Heart right ventricle (tissue), 16 donors: ENCODE measurements at places on chromosomes 12 and 14. TPM values are rescaled to one million over a fixed set of nuclear protein-coding genes. Genes with fewer than 3 reads are reported as not detected.

DNA sequence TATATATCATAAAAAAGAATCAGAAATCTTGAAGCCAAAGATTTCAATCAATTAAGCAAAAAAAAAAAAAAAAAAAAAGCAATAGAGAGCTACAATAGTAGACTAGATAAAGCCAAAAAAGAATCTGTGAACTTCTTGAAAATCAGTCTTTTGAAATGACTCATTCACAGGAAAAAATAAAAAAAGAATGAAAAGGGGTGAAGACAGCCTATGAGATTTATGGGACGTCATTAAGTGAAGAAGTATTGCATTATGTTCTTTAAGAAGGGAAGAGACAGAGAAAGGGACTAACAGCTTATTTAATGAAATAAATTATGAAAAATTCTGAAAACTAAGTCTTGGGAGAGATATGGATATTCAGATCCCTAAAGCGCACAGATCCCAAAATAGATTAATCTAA is 103.8 kb downstream of the ACSS3 start:
- no peaks in the 10 kb centered on the region for H3K36me3 ChIP-seq
- no peak for DNase-seq
- H3K4me3 ChIP-seq = no peak overlapping the region
- no peaks in the 10 kb centered on the region for H3K4me1 ChIP-seq

GRCh38 chr14:24535737-24536136 is 27.7 kb upstream of the CMA1 start:
- H3K27me3 ChIP-seq = no peaks in the 10 kb centered on the region
- H3K36me3 ChIP-seq = no peaks in the 10 kb centered on the region
- H3K27ac ChIP-seq = no peak overlapping the region
- H3K4me3 ChIP-seq = no peak overlapping the region

DNA sequence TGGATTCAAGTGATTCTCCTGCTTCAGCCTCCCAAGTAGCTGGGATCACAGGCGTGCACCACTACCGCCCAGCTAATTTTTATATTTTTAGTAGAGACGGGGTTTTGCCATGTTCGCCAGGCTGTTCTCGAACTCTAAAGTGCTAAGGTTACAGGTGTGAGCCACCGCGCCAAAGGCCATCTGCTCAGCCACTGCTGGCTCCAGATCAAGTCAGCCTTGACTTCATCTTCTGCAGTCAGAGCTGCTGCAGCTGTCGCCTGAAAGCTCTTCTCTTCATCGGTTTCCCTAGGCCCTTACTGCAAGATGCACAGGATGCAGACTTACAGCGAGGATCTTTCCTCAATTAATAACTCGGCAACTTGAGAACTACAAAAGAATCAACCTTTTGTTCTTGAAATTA is 66.8 kb downstream of the CLIP1 start:
- peaks cover 12% of the 10 kb centered on the region for H3K4me1 ChIP-seq
- H3K36me3 ChIP-seq = peaks cover 23% of the 10 kb centered on the region
- H3K27ac ChIP-seq = no peak overlapping the region
- DNase-seq = no peak
- H3K27me3 ChIP-seq = no peaks in the 10 kb centered on the region

GRCh38 chr14:57987596-57988300 is 121.9 kb upstream of the SLC35F4 start:
- no peaks in the 10 kb centered on the region for H3K27me3 ChIP-seq
- no peak overlapping the region for H3K4me3 ChIP-seq
- no peak overlapping the region for H3K27ac ChIP-seq
- H3K4me1 ChIP-seq = no peaks in the 10 kb centered on the region

GRCh38 chr14:105549481-105549880 is 23.1 kb downstream of the TMEM121 start:
- H3K4me1 ChIP-seq = no peaks in the 10 kb centered on the region
- no peak overlapping the region for H3K4me3 ChIP-seq
- H3K27me3 ChIP-seq = no peaks in the 10 kb centered on the region
- H3K36me3 ChIP-seq = no peaks in the 10 kb centered on the region

DNA sequence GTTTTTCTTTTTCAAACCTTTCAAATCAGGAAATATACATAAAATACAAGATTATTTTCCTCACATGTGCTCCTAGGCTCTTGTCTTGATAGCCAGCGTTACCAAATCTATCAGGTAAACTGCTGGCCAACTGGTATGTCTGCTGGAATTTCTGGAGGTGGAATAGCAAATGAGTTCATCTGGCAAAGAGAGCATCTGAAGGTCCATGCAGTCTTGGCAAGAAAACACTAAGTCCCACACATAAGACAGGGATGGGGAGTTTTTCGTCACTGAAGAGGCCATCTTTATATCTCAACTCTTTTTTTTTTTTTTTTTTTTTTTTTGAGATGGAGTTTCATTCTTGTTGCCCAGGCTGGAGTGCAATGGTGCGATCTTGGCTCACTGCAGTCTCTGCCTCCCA is 60.1 kb downstream of the DERA start:
- H3K27ac ChIP-seq = no peak overlapping the region
- H3K36me3 ChIP-seq = peaks cover 4% of the 10 kb centered on the region
- no peak overlapping the region for H3K4me3 ChIP-seq
- H3K4me1 ChIP-seq = no peaks in the 10 kb centered on the region
- H3K27me3 ChIP-seq = no peaks in the 10 kb centered on the region

DNA sequence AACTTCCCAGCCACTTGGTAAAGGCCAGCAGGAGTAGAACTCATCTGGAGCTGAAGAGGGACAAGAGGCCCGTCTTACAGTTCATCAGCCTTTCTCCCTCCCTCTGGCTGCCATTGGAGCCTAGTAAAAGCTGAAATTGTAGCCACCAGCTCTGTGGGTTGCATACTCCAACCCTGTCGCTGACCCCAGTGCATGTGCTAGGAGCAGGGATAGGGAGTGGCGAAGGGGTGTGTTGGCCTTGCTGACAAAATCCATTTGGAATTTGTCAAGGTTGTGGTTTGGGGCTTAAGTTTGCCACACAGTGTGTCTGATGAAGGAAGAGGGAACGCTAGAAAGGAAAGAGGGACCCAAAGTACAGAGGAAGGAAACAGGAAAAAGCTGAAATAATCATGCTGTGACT is 4.0 kb upstream of the ARF3 start:
- H3K27ac ChIP-seq = no peak overlapping the region
- peaks cover 13% of the 10 kb centered on the region for H3K4me1 ChIP-seq
- no peaks in the 10 kb centered on the region for H3K36me3 ChIP-seq
- no peak for DNase-seq
- no peak overlapping the region for H3K4me3 ChIP-seq

DNA sequence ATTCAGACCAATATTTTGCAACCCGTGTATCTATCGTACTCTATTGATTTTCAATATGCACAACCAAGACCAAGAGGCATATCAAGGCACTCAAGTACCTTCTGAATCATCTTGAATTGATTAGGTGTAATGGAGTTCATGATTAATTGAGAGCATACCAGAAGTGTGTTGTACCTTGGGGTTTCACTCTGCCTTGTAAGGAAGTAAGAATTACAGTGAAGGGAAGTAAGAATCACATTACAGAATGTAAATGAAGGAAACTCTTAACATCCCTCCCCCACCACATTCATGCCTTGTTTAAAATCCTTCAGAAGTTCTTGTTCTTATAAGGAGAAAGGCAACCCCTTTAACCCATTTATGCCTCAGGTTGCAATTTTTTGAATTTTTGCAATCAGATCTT is 5.4 kb upstream of the MGAT4C start:
- H3K36me3 ChIP-seq = no peaks in the 10 kb centered on the region
- H3K4me3 ChIP-seq = no peak overlapping the region
- H3K27me3 ChIP-seq = no peaks in the 10 kb centered on the region
- no peak for DNase-seq
- no peaks in the 10 kb centered on the region for H3K4me1 ChIP-seq
- H3K27ac ChIP-seq = no peak overlapping the region

DNA sequence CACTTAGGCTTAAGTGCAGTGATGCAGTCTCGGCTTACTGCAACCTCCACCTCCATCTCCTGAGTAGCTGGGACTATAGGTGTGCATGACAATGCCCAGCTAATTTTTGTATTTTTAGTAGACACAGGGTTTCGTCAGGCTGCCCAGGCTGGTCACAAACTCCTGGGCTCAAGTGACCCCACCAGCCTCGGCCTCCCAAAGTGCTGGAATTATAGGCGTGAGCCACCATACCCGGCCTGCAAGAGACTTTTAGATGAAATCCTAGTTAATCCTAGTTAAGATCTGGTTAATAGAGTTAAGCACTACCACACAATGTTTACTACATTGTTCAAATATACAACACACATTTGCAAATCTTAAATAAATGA is 196.5 kb upstream of the AMIGO2 start:
- H3K36me3 ChIP-seq = no peaks in the 10 kb centered on the region
- H3K27me3 ChIP-seq = no peaks in the 10 kb centered on the region
- H3K4me3 ChIP-seq = no peak overlapping the region
- H3K27ac ChIP-seq = no peak overlapping the region
- peaks cover 18% of the 10 kb centered on the region for H3K4me1 ChIP-seq

DNA sequence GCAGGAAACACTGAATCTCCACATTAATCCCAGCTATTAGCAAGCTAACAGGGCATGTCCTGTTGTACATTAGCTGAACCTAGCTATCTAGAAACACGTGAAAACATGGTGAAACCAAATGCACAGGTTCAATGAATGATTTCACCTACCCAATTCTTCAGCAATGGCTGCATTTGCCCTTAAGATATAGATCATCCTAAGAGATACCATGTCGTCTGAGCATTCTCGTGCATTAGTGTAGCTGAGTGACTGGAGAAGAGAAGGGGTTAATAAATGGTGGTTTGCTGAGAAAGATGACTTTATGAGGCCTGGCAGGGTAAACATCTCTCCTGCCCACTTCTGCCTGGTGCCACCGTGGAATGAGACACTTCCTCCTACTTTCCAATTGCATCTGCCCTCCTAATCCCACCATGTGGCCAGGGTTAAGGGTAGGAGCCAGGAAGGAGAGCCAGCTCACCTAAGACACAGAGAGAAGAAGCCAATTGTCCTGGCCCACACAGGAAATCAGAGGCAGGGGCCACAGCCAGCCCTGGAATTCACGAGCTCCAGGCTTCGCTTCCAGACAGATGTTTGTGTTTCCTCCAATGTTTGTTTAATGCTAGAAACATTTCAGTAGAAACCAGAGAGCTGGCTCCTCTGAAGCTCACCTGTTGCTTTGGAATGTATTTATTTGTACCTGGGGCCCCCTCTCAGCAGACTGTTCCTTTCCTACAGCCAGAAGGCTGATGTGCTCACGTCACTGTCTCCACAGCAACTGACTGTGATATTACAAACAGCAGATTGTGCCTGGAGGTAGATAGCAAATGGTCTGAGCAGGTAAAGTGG is 126.0 kb upstream of the PARP11 start:
- DNase-seq = no peak
- no peak overlapping the region for H3K27ac ChIP-seq
- H3K4me3 ChIP-seq = no peak overlapping the region
- no peaks in the 10 kb centered on the region for H3K36me3 ChIP-seq
- H3K4me1 ChIP-seq = no peaks in the 10 kb centered on the region
- H3K27me3 ChIP-seq = peaks cover 20% of the 10 kb centered on the region

GRCh38 chr12:52267266-52267665 is 7.2 kb upstream of the KRT86 start:
- no peak overlapping the region for H3K27ac ChIP-seq
- no peaks in the 10 kb centered on the region for H3K4me1 ChIP-seq
- H3K27me3 ChIP-seq = peaks cover 3% of the 10 kb centered on the region
- no peak overlapping the region for H3K4me3 ChIP-seq
- no peaks in the 10 kb centered on the region for H3K36me3 ChIP-seq

DNA sequence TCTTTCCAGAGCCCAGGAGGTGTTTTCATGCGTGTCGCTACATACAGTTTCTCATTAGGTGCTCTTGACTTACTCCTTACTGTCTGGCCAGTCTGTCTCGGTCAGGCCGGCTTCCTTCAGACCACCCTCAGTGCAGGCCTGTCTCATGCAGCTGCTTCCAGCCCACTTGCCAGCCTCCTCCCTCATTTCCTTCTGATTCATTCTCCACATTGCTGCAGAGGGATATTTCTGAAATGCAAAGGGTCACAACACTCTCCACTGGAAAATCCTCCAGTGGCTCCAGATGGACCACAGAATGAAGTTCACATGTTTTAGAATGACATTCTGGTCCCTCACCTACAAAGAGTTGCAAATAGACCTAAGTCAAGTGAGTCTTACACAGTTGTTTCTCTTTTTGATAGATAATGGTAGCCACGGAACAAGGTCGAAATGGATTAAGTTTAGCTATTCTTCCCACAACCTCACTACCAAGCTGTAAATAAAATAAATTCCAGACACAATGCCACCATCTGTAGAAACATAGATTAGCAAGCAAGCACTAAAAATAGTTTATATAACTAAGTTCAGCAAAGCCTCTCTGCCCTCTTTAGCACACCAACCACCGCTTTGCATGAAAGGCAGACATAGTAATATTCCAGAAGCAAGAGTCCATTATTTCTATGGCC is 146.9 kb downstream of the ESR2 start:
- H3K27me3 ChIP-seq = no peaks in the 10 kb centered on the region
- no peaks in the 10 kb centered on the region for H3K36me3 ChIP-seq
- H3K4me1 ChIP-seq = no peaks in the 10 kb centered on the region
- no peak for DNase-seq
- H3K4me3 ChIP-seq = no peak overlapping the region

DNA sequence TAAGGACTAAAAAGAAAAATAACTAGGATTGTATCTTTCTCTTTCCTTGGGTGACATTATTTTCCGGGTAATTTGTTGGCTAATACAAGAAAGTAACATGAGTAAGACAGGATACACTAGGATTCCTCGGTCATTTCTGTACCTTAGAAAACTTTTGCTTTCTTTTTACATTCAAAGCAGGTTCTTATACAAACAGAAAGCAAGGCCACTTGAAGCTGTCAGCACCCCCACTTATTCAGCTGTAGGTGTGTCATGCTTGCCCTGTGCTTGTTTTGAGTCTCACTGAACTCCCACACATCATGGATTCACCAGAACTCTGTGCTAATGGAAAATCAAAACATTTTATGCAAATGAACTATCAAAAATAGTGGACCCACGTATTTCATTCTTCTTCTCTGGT is 266.8 kb upstream of the CLEC14A start:
- no peaks in the 10 kb centered on the region for H3K36me3 ChIP-seq
- no peak overlapping the region for H3K27ac ChIP-seq
- no peaks in the 10 kb centered on the region for H3K27me3 ChIP-seq
- no peaks in the 10 kb centered on the region for H3K4me1 ChIP-seq

GRCh38 chr12:113781415-113782198 is 184.5 kb downstream of the RBM19 start:
- no peak for DNase-seq
- H3K27ac ChIP-seq = no peak overlapping the region
- H3K27me3 ChIP-seq = peaks cover 89% of the 10 kb centered on the region
- H3K4me1 ChIP-seq = no peaks in the 10 kb centered on the region

DNA sequence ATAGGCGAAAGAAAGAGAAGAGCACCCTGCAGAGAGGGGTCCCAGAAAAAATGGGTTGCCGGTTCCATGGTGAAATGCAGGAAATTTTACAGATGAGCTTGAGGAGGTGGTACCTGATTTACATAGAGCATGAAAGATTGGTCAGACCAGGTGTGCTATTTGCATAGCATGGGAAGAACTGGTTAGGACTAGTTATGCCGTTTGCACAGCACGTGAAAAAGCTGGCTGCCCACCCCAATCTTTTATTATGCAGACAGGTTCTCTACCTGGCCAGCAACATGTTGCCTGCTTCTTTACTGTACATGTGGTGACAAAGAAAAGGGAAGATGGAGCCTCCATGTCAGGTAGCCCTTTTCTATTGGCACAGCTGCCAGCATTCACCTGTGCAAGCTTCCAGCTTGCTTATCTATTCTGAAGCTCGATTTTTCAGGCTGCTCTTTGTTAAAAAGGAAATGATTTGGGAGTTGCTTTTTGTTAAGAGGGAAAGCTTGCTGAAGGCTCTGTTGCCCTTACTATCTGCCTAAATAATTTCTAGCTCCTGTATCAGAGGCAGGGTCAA is 62.9 kb upstream of the ELK3 start:
- no peak for DNase-seq
- H3K4me3 ChIP-seq = no peak overlapping the region
- H3K36me3 ChIP-seq = no peaks in the 10 kb centered on the region
- no peaks in the 10 kb centered on the region for H3K27me3 ChIP-seq

The CD69 gene
- 6.2 TPM for total RNA-seq

The FSCB gene
- not detected for total RNA-seq

The DICER1 gene
- total RNA-seq = 19.8 TPM

The BCL11B gene
- total RNA-seq = 0.13 TPM

The VRTN gene
- total RNA-seq = not detected

The APOF gene
- total RNA-seq = not detected
